NCI-H510A treated with DMSO at 0.1 percent for 48 hours (cell line): ENCODE measurements at places on chromosomes 13 and 19.
A peak's percentile ranks its signal among the peaks of the same experiment; 100 is the strongest.

DNA sequence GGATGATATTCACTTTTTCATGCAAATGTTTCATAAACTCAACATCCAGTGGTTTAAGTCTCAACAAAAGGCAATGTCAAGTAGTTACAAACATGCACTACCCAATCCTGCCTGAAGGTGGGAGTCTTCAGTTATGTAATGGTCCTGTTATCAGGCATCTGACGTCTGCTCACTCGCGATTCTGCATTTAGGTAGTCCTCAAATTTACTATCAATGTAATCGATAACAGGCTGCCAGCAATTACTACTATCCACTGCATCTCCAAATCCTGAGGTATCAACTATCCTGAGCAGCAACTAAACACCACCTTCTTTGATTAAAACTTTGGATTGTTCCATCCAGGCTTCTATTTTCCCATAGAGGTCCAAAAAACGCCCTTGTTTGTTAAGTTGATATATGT lies 51.2 kb downstream of the NLRP12 start:
- peak; percentile 1 for DNase-seq

GRCh38 chr13:60701895-60702294 lies 304.9 kb downstream of the TDRD3 start:
- DNase-seq, result no peak

DNA sequence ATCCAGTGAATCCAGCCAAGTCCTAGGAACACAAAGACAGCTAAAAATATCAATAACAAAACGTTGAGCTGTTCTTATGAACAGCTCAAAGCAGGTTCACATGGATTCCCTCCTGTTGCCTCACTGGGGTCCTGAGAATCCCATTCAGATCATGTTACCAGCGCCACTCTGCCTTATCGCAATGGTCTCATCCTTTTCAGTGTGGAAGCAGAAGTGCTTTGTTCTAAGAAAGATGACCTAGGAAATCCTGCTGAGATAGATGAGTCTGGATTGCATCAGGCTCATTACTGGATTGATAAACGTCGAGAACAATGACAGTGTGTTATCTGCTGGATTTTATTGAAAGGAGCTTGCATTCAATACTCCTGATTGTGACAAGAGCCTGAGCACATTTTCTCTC lies 87.0 kb downstream of the SLAIN1 start:
- DNase-seq, result no peak

DNA sequence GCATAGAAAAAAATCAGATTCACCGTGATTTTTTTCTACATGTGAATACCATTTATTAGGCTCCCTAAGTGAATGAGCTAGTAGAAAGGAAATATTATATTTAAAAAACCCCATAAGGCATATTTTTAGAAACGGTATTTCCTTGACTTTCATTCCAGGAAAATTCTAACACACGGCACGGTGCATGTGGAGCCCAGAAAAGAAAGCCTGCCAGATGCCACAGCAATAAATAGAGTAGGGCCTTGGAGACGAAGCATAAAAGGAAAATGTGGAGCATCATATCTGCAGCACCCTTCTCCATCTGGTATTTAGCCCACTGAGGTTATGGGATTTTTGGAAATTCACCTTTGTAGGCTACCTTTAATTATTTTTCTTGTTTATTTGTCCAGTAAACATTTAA lies 314.4 kb downstream of the ENOX1 start:
- DNase-seq, result no peak

- no peak for DNase-seq
Observed at GRCh38 chr13:94272038-94272437, 207.4 kb downstream of the DCT start.

- DNase-seq, result no peak
Observed at GRCh38 chr13:20945952-20946383, 43.4 kb upstream of the XPO4 start.

- no peak for DNase-seq
Observed at GRCh38 chr13:110377826-110378201, 70.7 kb downstream of the COL4A2 start.

DNA sequence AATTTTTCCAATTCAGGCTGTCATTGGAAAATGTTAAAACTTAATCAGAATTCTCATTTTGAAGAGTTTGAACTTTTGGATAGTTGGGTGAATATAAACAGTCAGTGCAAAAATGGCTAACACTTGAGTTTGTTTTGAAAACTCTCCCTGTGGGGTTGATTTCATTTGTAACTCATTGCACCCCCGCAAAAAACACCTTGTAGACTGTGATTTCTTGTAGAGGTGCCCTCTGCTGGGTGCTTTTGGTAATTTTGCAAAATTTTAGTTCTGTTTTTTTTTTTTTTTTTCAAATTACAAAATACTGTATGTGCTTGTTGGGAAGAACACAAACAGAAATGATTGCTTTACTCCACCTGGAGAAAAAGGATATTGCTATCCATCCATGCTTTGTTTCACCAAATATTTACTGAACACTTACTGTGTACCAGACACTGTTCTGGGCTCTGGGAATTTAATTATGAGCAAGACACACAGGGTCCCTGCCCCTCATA lies 28.2 kb upstream of the GPI start:
- peak; percentile 19 for DNase-seq

DNA sequence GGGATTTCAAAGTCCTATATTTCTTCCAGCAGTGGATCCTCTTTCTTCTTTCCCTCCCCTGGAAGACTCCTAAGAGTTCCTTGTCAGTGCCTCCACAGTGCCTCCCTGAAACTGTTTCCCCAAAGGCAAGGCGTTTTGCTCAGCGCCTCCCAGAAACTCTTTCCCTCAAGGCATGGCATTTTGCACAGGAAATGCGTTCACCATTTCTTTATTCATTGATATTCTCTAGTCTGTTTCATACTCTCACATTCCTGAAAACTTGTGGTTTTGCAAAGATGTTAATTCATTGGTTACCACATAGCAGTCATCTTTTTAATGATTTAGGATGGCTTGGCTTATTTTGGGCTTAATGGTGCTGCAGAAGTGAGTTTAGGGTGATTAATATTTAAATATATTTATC lies 177.3 kb upstream of the SLC10A2 start:
- no peak for DNase-seq

DNA sequence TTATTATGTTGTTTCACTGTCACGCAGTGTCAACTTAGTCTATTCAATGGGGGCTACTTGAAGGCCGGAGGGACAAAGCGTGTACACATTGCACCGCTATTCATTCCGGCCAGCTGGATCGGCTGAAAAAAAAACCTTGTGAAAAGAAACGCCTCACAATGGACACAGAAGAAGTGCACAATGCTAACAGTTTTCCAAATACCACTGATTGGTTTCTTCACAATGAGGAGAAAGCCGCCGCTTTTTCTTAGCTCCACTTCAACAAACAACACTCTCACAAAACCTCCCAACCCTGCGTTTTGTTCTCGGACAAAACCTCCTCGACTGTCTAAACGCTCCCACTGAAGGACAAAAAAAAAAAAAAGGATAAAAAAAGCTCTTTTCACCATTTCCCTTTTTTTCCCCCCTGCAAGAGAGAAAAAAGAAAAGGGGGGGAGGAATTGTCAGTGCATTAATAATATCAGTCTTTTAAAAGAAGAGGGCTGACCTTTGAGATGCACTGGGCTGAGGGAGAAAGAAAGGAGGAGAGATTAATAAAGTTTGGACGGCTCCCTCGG lies 5.4 kb downstream of the SOX21 start:
- no peak for DNase-seq

DNA sequence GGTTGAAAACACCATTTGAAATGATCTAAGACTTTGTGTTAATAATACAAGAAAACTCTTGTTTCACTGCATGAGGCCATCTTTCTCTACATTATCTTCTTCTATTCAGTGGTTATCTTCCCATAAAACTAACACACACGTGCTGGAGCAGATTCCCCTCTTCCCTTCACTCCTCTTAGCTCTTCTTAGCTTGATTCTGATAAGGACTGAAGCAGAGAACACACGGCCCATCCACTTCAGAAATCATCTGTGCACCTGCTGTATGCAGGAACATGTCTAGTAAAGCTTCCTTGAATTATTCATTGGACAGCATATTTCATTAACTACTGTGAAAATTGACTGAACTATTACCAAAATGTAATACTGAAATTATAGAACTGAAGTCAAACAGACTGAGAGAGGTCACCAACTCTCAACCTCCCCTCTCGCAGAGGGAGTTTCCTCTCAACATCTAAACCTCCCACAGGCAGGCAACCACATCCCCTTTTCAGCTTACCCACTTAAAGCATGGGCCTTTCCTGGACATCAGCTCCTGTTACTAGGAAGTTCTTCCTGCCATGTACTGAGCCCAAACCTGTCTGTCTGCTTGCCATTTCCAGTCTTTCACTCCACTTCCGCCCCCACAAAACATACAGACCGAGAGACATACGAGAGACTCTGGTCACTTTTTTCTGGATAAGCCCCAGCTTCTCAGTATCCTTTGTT lies 113.9 kb downstream of the CRYL1 start:
- DNase-seq, result no peak

- peak; percentile 27 for DNase-seq
Observed at GRCh38 chr13:25874907-25875306, 176.9 kb downstream of the SHISA2 start.

GRCh38 chr19:51808333-51808986 lies 13.5 kb downstream of the FPR3 start:
- no peak for DNase-seq

GRCh38 chr13:44498969-44499368 lies 77.2 kb downstream of the TSC22D1 start:
- no peak for DNase-seq

- no peak for DNase-seq
Observed at GRCh38 chr13:47239025-47239424, 342.2 kb upstream of the HTR2A start.

DNA sequence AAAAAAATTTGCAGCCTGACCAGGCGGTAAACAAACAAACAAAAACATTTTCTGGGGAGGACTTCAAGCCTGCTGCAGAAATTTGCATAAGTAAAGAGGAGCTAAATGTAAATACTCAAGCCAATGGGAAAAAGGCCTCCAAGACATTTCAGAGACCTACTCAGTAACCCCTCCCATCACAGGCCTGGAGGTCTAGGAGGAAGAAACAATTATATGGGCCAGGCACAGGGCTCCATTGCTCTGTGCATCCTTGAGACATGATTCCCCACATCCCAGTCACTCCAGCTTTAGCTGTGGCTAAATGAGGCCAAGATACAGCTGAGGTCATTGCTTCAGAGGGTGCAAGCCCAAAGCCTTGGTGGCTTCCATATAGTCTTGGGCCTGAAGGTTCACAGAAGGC lies 793.4 kb downstream of the SLITRK1 start:
- no peak for DNase-seq

DNA sequence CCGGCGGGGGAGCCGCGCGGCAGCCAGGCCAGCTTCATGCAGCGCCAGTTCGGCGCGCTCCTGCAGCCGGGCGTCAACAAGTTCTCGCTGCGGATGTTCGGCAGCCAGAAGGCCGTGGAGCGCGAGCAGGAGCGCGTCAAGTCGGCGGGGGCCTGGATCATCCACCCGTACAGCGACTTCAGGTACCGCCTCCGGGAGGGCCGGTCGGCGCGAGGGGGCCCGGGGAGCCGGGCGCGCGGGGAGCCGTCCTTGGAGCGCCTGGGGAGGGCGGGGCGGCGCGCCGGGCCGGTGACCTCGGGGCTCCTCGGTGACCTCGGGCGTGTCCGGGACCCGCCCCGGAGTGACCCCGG lies 690 bp downstream of the HCN2 start:
- DNase-seq, result peak; percentile 16

DNA sequence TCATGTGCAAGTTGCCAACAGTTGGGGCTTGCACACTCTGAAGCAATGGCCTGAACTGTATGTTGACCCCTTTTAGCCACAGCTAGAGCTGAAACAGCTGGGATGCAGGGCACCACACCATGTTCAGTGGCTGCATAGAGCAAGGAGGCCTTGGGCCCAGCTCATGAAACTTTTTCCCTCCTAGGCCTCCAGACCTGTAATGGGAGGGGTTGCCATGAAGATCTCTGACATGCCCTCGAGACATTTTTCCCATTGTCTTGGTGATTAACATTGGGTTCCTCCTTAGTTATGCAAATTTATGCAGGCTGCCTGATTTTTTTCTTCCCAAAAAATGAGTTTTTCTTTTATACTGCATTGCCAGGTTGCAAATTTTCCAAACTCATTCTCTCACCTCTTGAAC lies 165.1 kb upstream of the PRR20A start:
- DNase-seq, result no peak

DNA sequence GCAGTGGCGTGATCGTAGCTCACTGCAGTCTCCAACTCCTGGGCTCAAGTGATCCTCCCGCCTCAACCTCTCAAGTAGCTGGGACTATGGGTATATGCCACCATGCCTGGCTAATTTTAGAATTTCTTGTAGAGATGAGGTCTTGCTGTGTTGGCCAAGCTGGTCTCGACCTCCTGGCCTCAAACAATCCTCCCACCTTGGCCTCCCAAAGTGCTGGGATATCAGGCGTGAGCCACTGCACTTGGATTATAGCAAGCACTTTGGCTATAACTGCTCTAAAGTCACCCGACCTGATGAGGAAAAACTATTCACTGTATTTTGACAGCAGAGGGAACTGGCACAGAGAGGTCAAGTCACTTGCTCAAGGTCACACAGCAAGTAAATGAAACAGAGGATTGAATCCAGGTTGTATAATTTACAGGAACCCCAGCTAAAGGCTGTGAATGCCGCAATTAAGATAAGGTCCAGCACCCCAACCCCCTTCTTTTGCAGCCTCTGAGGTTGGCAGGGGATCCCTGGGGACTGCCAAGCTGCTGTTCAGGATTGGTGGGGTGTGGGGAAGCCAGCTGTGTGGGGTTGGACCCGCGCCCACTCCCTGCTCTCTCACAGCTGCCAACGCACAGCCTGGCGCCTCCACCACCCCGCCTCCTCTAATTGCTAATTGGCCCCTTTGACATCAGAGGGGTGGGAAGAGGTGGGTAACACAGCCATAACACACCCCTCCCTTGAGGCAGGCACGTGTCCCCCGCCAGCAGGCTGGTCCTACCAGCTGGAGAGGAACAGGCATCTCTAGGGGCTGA lies 6.0 kb downstream of the TMIGD2 start:
- peak; percentile 13 for DNase-seq

- DNase-seq, result peak; percentile 16
Observed at GRCh38 chr13:97600458-97601075, 166.6 kb downstream of the RAP2A start.

GRCh38 chr13:78602561-78603239 lies 652 bp downstream of the POU4F1 start:
- DNase-seq, result no peak

- no peak for DNase-seq
Observed at GRCh38 chr13:41708713-41709112, 251.4 kb downstream of the RGCC start.

GRCh38 chr13:80447747-80448146 lies 106.8 kb upstream of the SPRY2 start:
- DNase-seq, result no peak
